ENCODE measurements at places on chromosomes 4 and X. TPM values are rescaled to one million over a fixed set of nuclear protein-coding genes. Genes with fewer than 3 reads are reported as not detected.

DNA sequence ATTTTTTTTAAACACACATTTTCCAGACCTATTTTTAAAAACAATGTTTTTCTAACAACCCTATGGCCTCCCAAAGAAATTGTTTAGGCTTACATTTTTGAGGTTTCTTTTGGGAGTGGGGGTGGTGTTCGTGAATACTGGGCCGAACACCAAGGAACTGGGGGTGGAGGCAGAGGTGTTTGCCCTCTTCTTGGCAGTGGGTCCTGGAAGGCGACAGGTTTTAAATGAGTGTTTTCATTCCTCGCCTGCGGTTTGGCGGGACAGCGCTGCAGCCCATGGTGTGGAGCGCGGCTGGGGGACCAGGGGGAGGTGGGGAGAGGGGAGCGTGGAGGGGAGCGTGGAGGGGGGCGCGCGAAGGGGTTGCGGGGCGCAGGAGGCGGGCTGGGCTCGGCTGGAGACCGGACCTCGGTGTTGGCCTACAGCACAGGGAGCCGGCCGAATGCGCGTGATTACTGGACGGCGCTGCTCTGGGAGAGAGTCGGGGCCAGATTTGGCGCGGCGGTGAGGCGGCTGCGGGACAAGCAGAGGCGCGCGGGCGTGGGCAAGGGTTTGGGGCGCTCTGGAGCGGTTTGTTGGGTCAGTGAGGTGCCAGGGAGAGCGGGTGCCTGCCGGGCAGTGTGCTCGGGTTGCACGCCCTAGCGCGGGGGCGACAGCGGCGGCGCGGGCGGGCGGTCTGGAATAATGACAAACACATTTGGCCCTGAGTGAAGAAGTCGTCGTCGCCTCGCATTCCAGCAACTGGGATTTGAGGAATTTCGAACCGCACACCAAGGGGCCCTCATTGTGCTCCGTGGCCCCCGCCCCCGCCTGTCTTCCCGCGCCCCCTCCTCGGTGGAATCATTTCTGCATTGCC lies 764 bp downstream of the PDGFRA start:
- peak; percentile 32 for DNase-seq

DNA sequence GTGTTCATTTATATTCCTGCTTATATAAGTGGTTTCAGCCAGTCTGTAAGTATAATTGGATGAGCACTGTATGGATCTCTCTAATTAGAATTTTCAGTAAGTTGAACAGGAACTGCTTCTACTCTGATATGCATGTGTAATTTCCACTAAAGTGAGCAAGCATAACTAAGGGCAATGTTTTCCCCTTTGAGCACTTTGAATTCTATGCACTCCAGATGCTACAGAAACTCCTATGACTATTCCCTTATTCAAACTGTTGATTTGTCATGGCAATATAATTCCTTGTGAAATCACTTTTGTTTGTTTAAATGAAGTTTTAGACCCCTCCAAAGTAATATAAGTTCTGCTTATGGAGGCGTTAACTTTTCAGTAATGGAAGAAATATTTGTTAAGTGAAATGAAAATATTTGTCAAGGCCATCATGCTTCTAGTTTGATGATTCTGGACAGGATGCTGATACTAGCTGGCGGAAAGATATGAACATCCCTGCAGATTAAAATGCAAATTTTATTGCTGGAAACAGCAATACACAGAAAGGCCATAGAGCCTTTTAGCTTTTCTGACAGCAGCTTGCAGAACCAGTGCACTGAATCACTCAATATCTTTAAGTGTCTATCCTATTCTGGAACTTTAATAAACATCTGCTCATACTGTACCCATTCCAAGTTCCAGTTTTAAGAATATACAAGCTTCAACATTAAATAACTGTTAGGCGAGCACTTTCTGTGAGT lies 1460.8 kb downstream of the RAPGEF2 start:
- DNase-seq = peak; percentile 1

- DNase-seq = peak; percentile 94
These were observed 37.1 kb upstream of the HERC6 start for GRCh38 chr4:88341227-88342192.

DNA sequence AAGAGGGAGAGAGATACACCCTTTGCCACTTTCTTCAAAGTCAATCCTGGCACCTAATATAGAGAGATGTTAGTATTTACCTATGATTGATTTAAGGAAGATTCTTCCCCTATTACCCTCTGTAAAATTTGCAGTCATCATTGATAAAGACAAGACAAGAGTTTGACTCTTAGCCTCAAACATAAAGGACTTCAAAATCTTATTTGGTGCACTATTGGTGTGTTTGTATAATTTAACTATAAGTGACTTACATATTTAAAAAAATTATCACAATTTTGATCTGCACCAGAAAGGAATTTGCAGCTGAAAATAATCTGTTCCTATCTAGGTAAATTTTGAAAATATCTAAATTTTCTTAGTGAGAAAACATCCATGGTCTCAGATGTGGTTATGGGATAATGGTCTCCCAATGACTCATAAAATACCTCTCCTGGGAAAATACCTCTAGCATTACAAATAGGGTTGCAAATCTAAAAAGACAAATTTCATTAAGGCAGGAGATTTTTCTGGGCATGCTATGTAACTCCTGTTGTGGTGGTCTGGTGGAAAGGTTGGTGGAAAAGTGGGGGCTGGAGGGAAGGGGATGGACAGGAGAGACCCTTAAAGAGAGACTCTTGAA lies 173.6 kb upstream of the MED14 start:
- no peak for DNase-seq

DNA sequence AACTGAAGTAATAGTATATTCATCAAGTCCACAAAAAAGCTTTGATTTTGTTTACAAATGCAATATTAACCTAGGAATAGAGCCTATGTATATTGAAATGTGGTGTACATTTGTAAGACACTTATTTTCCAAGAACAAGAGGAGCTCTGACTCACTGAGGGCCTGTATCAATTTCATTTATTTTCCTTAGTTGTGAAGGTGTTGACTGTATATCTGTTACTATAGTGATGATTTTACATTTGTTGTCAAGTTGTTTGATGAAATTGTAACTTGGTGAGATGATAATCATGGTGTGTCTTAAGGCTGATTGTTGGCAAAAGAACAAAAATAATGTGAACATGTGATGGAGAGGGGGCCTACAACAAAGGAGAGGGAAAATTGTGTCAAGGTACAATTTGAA lies 274.9 kb upstream of the TEX13A start:
- DNase-seq = no peak

DNA sequence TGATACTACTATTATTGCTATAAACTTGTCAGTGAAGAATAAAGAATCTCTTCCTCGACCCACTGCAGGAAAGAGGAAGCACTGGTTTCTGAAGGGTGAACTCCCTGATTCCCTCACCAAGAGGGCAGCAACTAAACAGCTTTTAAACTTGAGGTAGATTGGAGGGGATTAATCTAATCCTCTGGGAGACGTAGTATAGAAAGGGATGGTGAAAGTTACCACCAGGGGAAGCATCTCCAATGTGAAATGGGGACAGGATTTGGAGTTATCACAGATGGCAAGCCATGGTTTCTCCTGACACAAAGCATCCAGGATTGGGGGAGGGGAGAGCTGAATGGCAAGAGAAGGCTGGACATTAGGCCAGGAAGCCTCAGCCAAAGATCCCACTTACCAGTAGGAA lies 62.7 kb upstream of the PTPN13 start:
- DNase-seq = no peak

TMEM184C gene
- total RNA-seq = 37.7 TPM

Data from tongue (tissue), 3 donors.